ENCODE measurements at places on chromosomes 6 and 20.

- no peak for DNase-seq
Observed at GRCh38 chr6:114735025-114735735, 392.4 kb upstream of the HS3ST5 start.

GRCh38 chr6:20770773-20771172 lies 236.5 kb downstream of the CDKAL1 start:
- no peak for DNase-seq

- no peak for DNase-seq
Observed at GRCh38 chr20:19888269-19888671, 128.9 kb upstream of the NAA20 start.

GRCh38 chr20:26208296-26209091 lies 511.8 kb upstream of the ZNF337 start:
- DNase-seq = peak; percentile 68

DNA sequence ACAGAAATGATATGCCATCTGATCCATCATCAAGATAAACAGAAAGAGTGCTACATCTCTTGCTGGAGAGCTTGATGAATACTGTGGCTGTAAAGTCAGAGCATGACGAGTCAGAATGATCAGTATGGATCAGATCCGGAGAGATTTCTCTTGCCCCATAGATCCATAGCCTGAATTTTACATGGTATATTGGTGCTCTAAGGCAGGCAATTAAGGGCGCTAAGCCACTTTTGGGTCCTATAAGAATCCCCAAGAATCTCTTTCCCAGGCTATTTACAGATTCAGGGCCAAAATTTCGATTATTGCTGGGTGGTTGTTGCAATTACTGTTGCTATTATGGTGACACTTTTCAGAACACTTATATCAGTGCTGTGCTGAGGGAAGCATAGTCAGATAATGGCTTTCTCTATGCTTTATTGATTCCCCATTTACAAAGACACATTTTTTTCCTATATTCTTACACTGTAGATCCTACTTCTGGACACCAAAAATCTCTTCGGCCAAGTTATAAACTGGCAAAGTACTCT lies 94.4 kb downstream of the ADGRB3 start:
- DNase-seq = no peak

GRCh38 chr6:52994839-52995088 lies 320 bp downstream of the GSTA4 start:
- peak; percentile 97 for DNase-seq

GRCh38 chr6:159360306-159360705 lies 191.1 kb downstream of the FNDC1 start:
- no peak for DNase-seq

- no peak for DNase-seq
Observed at GRCh38 chr6:108438918-108439317, 121.8 kb upstream of the FOXO3 start.

- DNase-seq = no peak
Observed at GRCh38 chr20:12395353-12395752, 477.7 kb downstream of the BTBD3 start.

All from right kidney (tissue), 9 donors.